Fibroblast of skin of right biceps (primary cell): ENCODE measurements at places on chromosomes 7 and 10.

DNA sequence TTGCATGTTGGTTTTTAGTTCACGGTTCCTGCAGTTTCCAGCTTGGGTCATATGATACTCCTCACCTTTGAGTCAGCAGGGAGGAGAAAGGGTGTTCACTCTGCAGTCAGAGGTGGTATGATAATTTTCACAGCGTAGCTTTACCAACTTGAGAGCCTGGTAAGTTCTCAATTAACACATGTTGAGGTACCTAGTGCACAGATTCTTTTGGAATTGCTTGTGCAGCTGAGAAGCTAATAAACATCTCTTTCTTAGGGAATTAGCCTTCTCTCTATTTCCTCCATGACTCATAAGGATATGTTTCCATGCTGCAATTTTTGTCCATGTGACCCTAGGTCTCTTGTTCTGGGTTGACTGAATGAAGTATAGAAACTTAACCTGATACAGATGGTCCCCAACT is 166.6 kb downstream of the KIF20B start:
- DNase-seq = peak; percentile 26

- DNase-seq = no peak
Measured at GRCh38 chr7:135362871-135363270, 129.2 kb downstream of the STRA8 start.

- no peak for DNase-seq
Measured at GRCh38 chr7:150425670-150426069, 24.8 kb upstream of the GIMAP8 start.

GRCh38 chr7:131586759-131587158 is 30.3 kb upstream of the PODXL start:
- no peak for DNase-seq

- DNase-seq = peak; percentile 81
Measured at GRCh38 chr7:129829737-129830631, 122.8 kb downstream of the UBE2H start.

DNA sequence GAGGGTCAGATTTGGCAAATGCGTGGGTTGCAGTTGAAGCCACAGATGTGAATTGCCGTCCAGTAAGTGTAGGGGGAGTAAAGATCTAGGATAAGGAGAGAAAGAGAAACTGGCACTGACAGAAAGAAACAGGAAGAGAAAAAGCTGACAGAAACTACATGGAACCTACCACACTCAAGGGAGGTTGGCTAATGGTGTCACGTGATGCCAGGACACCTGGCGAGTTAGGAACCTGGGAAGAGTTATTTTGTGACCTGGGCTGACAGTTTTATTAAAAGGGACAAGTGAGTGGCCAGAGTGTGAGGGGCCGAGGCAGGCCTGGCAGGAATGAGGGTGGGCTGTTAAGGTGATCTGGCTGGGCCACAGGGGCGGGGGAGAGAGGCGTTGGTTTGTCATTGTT is 188.7 kb downstream of the ADARB2 start:
- DNase-seq = no peak

- DNase-seq = no peak
Measured at GRCh38 chr10:63698787-63699150, 177.6 kb downstream of the REEP3 start.

DNA sequence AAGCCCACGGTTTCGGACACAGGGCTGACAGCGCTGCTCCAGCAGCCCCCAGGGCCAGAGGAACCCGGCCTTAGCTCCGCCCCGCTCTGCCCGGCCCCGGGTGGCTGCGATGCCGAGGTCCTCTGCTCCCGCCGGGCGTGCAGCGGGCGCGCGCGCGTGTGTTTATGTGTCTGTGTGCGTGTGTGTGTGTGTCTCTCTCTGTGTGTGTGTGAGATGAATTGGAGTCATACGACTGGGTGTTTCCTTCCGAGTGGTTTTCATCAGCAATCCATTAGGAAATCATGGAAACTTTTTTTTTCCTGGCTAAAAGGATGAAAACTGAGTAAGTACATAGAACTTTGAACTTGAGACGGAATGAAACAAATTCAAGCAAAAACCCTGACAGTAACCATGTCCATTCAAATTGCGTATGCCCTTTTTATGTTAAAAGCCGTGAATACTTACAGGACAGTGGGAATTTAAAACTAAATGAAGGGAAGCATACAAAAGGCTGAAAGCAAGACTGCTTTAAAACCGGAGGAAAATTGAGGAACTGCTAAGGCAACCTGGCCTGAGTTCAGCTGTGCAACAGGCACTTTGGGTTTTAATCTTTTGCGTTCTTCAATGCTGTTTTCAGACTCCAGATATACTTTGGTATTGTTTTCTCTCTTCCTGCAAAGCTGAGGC is at the start of gene CPED1:
Gene CPED1 (plus strand): TSS at position 121 of the 666 bp plus-strand sequence. CDS start 911 bp downstream, outside the sequence.
- peak; percentile 72 for DNase-seq

GRCh38 chr7:2632733-2633537 is 1.1 kb downstream of the TTYH3 start:
- DNase-seq = peak; percentile 80

DNA sequence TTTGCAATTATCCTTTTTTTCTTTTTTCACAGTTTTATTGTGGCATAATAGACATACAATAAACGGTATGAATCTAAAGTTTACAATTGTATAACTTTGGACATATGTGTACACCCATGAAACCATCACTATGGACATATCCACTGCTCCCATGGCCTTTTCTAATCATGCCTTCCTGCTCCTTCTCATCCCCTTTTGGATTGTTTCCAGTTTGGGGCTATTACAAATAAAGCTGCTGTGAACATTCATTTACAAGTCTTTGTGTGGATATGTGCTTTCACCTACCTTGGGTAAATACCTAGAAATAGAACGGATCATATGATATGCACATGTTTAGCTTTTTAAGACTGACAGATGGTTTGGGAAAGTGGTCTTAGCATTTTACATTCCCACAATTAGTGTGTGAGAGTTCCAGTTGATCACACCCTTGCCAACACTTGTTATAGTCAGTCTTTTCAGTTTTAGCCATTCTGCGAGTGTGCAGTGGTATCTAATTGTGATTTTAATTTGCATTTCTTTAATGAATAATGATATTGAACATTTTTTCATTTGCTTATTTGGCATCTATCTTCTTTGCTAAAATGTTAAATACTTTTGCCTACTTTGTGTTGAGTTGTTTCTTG is 120.9 kb upstream of the KAT6B start:
- no peak for DNase-seq

DNA sequence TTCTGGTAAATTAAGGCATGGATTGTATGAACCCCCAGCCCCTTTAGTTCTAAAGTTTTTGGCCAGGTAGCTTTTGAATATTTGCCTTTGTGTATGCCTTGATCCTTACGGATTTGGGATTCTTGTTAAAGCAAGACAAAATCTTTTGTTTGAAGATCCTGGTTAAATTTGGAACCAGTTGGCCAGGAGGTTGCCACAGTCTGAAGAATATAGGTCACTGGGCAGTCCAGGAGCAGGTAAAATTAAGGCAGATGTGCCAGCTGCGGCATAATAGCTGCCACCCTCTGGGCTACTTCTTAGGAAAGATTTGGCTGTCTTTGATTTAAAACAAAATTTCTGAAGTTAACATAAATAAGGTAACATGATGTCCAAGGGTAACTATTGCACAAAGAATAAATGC is 192.3 kb downstream of the SUGCT start:
- no peak for DNase-seq

DNA sequence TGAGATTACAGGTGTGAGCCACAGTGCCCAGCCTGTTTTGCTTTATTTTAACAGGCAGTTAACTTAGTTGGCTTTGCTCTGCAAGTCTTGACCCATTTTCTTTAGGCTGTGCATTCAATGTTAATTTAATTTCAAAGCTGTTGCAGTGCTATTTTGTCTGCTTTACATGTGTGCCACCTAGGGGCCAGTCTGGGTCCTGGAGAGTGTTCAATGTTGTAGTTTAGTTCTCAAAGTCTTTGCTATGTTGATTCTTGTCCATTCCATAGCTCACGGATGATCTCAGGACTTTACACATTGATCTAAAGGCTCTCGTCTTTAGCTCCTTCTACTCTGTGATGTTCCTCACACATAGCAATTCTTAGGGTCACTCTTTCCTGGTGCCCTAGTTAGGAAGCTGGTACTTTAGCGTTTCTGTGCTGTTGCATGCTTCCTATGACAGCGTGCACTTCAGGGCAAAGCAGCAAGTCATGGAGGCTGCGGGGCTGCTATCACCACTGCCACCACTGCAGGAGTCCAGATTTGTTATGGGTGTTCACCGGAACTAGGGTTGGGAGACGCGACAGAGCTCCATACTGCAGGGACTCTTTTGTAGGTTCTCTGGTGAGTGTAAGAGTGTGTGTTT is 16.4 kb upstream of the ABCA13 start:
- peak; percentile 57 for DNase-seq

- no peak for DNase-seq
Measured at GRCh38 chr7:147857152-147858140, 733.1 kb upstream of the C7orf33 start.

DNA sequence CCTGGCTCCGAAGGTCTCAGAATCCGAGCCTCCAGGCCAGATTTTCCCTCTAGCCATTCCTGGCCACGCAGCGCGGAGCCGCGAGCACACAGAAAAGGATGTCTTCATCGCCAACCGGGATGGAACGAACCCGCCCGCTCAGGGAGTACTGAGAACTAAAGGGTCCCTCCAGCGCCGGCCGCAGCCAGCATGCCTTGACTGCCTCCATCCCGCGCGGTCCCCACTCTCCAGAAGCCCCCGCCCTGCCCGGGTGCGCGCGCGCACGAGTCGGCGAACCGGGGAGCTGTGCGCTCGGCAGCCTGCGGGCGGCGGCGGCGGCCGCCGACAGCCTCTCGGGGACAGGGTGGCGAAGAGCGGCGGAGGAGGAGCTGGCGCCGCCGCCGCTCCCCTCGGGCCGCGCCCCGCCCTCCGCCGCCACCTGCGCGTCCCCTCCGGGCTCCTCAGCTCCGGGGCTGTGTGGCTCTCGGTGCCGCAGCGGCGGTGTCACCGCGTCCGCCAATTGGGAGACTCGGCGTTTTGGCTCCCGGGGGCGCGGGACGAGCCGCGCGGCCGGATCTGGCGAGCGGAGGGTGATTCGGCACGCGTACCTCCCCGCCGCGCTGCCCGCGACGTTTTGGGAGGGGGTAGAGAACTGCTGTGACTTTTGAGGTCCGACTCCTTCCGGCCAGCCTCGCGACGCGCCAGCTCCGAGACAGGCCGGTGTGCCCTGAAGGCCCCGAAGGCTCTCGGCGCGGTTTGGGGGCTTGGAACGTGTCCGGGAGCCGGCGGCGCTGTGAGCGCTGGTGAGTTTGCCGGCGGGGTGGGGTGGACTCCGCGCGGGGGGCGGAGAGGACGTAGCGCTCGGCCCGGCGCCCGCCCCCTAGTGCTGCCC is 453 bp upstream of the GALNT17 start:
- peak; percentile 35 for DNase-seq

DNA sequence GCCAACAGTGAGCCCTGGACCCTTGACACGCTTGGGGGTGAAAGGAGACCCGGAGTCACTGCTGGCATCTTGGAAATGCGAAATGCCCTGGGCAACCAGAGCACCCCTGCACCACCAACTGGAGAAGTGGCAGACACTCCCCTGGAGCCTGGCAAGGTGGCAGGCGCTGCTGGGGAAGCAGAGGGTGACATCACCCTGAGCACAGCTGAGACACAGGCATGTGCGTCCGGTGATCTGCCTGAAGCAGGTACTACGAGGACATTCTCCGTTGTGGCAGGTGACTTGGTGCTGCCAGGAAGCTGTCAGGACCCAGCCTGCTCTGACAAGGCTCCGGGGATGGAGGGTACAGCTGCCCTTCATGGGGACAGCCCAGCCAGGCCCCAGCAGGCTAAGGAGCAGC is 98.5 kb downstream of the TACC2 start:
- no peak for DNase-seq

GRCh38 chr10:6212806-6213205 is 10.1 kb downstream of the PFKFB3 start:
- DNase-seq = no peak

DNA sequence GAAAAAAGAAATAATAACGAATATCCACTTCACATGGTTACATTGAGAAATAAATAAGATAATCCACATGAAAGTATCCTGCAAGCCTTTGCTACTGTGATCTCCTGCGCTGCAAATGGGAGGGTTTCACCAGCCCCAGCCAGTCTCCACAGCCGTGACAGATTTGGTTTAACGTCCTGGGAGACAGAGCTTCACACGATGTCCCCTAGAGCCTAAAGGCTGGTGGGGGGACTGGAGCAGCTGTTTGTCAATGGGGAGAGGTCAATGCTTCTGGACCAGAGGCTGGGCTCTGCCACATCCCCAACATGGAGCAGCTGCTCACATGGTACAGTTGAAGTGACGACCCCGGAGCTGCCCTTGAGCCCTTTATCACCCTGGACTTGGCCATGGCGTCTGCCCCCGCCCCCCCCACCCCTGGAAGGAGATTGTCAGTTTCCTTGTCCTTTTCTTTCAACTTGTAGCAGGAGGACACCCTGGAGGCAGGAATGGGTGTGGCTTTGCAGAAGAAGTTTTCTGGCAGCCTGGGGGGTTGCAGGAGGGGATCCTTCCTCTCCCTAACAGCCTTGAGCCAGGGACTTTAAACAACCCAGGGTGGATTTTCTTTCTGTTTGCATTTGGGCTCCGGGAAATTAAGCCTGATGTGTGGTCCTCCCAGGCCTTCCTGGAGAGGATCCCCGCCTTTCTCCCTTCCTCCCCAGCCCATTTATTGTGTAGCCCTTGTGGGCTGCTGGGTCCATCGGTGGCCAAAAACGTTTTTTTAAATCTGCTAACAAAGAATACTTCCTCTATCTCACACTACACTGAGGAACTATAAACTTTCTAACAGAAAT is 37.0 kb upstream of the MXI1 start:
- no peak for DNase-seq

GRCh38 chr7:48384180-48384752 is 213.0 kb downstream of the ABCA13 start:
- no peak for DNase-seq

GRCh38 chr10:71645185-71645584 is 74.4 kb downstream of the C10orf105 start:
- no peak for DNase-seq

GRCh38 chr10:109898666-109899355 is 24.5 kb downstream of the XPNPEP1 start:
- no peak for DNase-seq
